ENCODE measurements at places on chromosomes 4 and X.

GRCh38 chrX:18877469-18877868 is 106.4 kb downstream of the PHKA2 start:
- DNase-seq: no peak

DNA sequence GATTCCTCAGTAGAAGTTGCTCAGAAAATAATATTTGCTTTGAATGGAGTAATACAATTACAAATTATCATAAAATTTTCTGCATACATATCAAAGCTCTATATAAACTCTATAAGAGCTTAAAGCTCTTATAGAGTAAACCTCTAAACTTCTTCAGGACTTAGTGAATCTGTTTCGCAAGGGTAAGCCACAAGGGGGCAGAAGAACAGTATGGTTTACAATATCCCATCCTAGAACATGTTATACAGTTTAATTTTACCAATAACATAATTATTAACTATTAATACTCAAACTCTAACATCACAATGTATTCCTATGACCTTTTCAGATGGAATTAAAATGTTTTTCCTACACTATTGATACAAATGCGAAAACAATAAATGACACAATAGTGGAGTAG is 33.8 kb upstream of the SPANXN1 start:
- DNase-seq: no peak

DNA sequence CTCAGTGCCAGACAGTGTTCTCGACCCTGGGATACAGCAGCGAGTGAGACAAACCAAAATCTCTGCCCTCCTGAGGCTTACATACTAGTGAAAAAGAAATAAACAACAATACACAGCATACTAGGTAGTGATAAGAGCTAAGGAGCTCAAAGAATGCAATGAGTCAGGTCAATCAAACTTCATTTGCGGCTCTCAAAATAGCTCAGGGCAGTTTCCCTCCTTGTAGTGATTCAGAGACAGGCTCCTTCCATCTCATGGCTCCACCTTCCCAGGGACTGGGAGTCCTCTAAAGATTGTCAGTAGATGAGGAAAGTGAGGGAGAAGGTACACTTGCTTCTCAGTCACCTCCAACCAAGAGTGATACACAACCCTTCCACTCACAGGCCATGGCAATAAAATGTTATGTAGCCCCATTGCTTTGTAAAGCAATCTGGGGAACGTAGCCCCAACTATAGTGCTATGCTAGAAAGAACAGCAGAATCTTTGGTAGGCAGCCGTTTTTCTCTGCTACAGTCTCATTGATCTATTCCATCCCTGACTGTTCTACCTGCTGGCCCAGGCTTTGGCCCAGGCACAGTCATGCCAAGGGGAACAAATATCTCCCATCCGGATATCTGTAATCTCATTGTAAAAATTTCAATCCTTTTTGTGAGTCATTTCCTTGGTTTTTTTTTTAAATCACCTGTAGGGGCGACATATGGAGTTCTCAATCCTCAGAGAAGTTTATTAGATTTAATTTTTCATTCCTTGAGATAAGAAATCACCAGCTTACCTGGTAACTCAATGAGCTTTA is 183.1 kb upstream of the S100G start:
- DNase-seq: no peak

- no peak for DNase-seq
Observed at GRCh38 chr4:94537921-94538628, 86.3 kb downstream of the PDLIM5 start.

- no peak for DNase-seq
Observed at GRCh38 chr4:1871471-1872021, 353 bp downstream of the NSD2 start.

GRCh38 chrX:2514131-2514530 is 13.4 kb upstream of the DHRSX start:
- no peak for DNase-seq

GRCh38 chr4:112523008-112523721 is 7.2 kb upstream of the NEUROG2 start:
- no peak for DNase-seq

- DNase-seq: no peak
Observed at GRCh38 chrX:114075073-114075673, 508.7 kb upstream of the HTR2C start.

All from vagina (tissue), 2 donors.